HuH-7.5 (cell line): ENCODE measurements at places on chromosomes 7 and 10.

GRCh38 chr7:148014541-148014940 is 576.0 kb upstream of the C7orf33 start:
- no peak for DNase-seq

DNA sequence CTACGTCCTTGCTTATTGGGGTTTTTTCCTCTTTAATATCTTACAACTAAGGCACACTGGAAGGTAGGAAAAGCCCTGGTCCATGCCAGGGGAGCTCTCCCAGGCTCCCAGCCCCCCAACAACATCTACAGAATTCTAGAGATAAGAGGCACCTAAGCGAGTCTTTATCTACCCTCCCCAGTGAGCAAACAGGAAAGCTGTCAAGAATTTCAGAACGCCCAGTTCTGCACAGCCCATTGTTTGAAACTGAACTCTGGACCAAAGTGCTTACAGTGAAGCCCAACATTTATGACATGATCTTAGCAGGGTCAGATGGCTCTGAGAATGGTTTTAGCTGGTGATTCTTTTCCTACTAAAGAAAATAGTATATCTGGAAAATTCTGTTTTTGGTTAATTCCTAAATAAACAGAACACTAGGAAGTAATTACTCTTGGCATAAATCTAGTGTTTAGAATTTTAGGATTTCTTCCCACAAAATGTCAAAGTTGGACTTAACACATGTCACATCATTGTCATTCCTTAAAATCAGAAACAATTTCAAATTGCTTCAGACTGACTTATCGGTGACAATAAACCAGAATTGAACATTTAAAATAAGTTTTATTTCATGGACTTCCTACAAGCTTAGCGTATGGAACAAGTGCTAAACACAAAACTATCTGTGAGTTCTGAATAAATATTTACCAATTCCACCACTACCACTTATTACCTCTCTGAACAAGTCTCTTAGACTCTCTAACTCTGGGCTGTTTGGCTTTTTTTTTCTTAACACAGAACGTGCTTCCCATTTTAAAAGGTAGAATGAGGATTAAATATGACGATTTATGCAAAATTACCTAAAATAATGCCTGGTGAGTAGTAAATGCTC is 31.3 kb upstream of the RNF32 start:
- peak; percentile 88 for DNase-seq

DNA sequence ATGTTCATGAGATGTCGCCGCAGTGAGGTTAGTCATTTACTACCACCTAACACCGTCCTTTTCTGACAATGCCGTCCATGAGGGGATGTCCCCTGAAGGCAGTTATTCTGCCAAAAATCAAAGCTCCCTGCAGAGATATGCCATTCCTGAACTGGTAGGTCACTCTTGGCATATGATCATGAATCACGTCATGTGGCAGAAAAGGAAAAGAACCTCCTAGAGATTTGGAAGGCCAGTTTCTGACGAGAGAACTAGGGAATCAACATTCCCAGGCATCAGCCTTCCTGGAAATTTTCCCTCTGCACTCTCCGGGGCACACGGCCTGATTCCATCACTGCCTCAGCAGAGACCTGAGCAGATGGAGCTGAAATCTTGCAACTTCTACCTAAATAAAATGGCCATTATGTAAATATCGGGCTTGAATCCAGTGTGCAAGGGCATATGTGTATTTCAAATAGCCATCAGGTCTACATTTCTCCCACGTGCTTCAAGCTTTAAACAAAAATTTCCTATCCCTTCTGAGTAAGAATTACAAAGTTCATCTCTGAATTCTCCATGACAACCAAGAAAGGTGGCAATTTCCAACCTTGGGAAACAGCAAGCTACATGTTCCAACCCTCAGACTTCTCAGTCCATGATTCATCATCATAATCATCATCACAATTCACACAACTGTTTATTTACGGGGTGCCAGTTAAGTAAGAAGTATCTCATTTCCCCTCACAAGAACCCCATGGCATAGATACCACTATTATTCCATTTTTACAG is 46.5 kb downstream of the AMPH start:
- no peak for DNase-seq

- DNase-seq = no peak
Measured at GRCh38 chr7:115679976-115680375, 350.6 kb downstream of the TFEC start.

GRCh38 chr7:31120800-31121513 is 68.8 kb downstream of the ADCYAP1R1 start:
- DNase-seq = no peak

GRCh38 chr7:5370454-5371353 is 52.9 kb downstream of the TNRC18 start:
- no peak for DNase-seq

DNA sequence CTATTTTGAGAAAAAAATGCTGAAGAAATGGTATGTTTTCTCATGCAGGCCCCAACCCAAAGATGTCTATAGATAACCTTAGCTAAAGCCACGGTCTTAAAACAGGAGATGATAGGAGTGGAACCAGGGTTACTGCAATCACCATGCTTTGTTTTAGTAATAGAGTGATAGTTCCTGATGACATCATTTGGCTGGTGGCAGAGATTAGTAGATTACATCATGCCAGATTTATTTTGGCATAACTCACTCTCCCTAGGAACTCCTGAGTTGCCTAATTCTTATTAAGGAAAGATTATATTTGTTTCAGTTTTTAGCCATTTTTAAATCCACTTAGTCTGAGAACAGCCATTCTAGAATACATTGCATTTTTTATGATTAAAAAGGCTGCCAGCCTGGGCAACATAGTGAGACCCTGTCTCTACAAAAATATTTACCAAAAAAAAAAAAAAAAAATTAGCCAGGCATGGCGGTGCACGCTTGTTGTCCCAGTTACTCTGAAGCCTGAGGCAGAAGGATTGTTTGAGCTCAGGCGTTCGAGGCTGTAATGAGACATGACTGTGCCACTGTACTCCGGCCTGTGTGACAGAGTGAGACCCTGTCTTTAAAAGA is 17.8 kb downstream of the ENO4 start:
- no peak for DNase-seq

- no peak for DNase-seq
Measured at GRCh38 chr7:139543801-139544603, 20.5 kb downstream of the CLEC2L start.

DNA sequence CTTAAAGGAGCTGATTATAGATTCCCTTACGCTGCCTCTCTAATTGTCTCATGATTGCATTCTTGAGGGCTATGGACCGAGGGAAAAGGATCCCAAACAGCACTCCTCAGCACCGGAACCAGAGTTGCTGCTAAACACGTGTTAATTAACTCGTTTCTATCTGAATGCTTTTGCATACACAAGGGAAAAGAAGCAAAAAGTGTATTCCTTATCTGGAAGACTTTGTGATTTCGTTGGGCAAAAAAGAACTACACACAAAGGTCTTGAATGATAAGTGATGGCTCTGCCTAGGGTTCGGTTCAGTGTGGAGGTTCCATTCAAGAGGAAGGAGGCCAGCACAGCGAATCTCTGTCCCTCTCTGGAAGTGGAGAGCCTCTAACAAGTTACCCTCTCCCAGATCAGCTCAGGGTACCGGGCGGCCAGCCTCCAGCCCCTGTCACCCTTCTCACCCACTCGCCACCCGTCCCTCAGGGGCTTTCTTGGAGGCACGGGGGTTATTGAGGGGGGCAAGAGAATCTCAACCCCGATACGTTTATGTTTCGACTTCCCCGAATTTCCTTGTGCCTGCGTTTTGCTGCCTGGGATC is 515 bp upstream of the SLC4A2 start:
- no peak for DNase-seq

GRCh38 chr10:112769611-112770370 is 180.3 kb upstream of the TCF7L2 start:
- DNase-seq = no peak

GRCh38 chr10:12644380-12645144 is 295.2 kb downstream of the CAMK1D start:
- no peak for DNase-seq

DNA sequence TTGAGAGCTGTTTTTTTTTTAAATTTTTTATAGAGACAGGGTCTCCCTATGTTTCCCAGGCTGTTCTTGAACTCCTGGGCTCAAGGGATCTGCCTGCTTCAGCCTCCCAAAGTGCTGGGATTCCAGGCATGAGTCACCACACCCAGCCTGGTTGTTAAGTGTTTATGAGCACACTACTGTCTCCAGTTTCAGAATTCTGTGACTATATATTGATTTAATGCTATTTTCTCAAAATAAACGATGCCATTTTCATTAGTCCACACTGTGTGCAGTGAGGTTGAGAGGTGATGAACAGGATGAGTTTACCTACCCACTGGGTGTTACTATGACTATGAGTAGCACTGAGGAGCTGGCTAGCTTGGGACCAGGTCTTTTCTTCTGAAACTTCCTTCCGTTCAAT is 110.9 kb upstream of the FAM180A start:
- DNase-seq = no peak
